Activated CD8-positive, alpha-beta T cell treated with anti-CD3 and anti-CD28 coated beads, Interleukin-2, amount 10 ng/mL, durations not matched to agents 7 days and 5 days (primary cell): ENCODE measurements at places on chromosomes 16 and 17.

DNA sequence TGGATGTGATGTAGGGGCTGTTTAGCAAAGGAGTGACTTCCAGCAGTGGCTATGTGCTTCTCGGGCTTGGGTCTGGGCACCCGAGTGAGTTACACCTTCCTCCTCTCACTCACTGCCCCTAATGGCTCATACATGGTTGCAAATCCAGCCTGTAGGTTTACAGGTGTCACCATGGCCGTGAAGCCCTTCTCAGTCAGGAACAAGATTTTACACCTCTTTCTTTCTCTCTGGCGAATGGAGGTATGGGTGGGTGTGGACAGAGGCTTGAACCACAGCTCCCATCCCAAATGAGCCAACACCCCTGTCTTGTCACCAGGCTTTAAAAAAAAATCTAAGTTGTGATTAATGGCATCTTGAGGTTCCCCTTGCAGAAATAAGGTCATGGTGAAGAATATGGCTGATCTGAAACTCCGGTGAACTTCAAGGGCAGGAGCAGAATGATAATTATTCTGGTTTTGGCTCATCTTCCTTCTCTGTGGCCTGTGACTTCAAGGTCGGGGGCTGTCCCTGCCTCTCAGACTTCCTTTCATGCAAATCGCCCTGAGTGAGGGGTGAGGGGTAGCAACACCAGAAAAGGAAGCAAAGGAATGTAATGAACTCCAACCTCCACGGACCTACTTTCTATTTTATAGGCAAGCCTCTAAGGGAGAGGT lies 331.2 kb downstream of the MAF start:
- peaks cover 27% of the 10 kb centered on the region for H3K27me3 ChIP-seq
- H3K27ac ChIP-seq: peak overlapping the region; percentile 93
- peaks cover 76% of the 10 kb centered on the region for H3K4me1 ChIP-seq

DNA sequence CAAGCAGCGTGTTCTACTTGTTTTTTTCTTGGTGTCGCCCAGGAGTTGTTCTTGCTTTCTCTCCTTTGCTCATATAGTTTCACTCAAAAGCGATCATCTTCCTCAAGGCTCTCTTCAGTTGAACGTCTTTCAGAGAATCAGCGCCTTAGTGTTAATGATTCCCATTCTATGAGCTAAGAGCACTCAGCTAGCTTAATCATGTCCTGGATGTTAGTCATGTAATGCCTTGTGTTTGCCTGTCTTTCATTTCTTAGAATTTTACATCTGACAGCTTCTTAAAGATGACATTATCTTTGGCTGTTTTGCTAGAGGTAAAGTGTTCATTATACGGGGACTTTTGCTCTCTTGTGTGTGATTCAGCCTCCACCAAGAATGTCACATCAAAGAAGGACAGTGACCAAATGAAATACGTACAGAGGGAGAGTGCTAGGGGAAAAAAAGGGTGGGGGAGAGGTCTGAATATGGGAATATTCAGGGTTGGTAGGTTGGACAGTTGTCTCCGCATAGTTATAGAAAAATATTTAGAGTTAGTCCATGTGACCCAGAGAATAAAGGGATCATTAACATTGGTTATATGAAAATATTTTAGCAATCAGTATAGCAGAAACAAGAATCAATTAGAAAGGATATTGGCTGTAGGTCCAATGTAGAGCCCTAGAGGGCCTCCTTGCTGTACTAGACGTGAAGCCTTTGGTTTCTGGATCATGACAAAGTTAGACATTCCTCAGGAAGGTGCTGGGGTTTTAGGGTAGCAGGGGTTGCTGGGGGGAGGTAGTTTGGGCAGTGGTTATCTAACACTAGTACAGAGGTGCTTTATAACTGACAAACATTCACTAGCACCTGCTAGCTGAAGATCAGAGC lies 31.9 kb upstream of the ANKFN1 start:
- no peaks in the 10 kb centered on the region for H3K36me3 ChIP-seq
- peaks cover 2% of the 10 kb centered on the region for H3K27me3 ChIP-seq
- H3K4me3 ChIP-seq: no peak overlapping the region
- no peaks in the 10 kb centered on the region for H3K4me1 ChIP-seq

GRCh38 chr17:14859542-14859941 lies 405.6 kb downstream of the PMP22 start:
- no peaks in the 10 kb centered on the region for H3K27me3 ChIP-seq
- H3K27ac ChIP-seq: no peak overlapping the region
- no peaks in the 10 kb centered on the region for H3K4me1 ChIP-seq
- no peak overlapping the region for H3K4me3 ChIP-seq

DNA sequence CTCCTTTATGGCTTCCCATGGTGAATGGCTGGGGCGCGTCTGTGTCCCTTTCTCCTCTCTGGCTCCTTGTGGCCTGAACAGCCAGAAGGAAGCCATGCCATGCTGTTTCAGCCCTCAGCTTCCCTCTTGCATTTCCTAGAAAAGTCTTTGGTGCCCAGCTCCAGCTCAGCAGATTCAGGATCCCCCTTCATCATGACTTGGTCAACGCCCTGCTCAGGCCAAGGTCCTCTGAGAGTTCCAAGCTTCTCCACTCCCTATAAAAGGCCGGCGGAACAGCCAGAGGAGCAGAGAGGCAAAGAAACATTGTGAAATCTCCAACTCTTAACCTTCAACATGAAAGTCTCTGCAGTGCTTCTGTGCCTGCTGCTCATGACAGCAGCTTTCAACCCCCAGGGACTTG lies at the start of gene CCL13:
Gene CCL13, plus strand, starts transcription at position 287 of the 400 bp plus-strand sequence. Its CDS starts 47 bp downstream, at position 334.
- DNase-seq: no peak
- H3K36me3 ChIP-seq: no peaks in the 10 kb centered on the region
- peaks cover 10% of the 10 kb centered on the region for H3K4me1 ChIP-seq
- peaks cover 32% of the 10 kb centered on the region for H3K27me3 ChIP-seq
- no peak within 1 kb of the TSS for H3K27ac ChIP-seq

DNA sequence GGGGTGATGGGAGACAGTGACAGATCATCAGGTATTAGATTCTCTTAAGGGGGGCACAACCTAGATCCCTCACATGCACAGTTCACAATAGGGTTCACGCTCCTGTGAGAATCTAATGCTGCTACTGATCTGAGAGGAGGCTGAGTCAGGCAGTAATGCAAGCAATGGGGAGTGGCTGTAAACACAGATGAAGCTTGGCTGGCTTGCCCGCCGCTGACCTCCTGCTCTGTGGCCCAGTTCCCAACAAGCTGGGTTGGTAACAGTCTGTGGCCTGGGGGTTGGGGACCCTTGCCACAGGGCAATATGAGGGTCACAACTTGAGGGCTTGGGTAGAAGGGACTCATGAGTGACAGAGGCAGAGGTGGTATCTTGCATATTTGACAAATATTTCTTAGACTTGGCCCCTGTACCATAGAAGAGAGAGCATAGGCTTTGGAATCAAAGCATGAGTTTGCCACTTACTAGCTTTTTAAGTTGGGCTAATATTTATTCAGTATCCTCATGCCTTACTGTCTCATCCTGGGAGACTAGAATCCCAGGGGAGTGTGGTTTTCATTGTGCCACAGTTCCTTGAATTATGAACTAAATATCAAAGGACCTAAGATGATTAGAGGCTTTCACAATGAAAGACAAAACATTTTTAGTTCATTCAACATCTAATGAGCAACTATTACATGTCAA lies 133.4 kb downstream of the SPACA3 start:
- no peak overlapping the region for H3K27ac ChIP-seq
- peaks cover 11% of the 10 kb centered on the region for H3K27me3 ChIP-seq
- no peaks in the 10 kb centered on the region for H3K4me1 ChIP-seq
- DNase-seq: no peak
- no peaks in the 10 kb centered on the region for H3K36me3 ChIP-seq

GRCh38 chr16:81624760-81625543 lies 154.1 kb upstream of the PLCG2 start:
- H3K36me3 ChIP-seq: peaks cover 8% of the 10 kb centered on the region
- no peaks in the 10 kb centered on the region for H3K27me3 ChIP-seq
- H3K27ac ChIP-seq: peak overlapping the region; percentile 41
- H3K4me3 ChIP-seq: no peak overlapping the region

GRCh38 chr16:7270823-7271222 lies 61.8 kb upstream of the RBFOX1 start:
- no peak for DNase-seq
- no peaks in the 10 kb centered on the region for H3K27me3 ChIP-seq
- H3K4me3 ChIP-seq: no peak overlapping the region
- no peak overlapping the region for H3K27ac ChIP-seq

- peak; percentile 79 for DNase-seq
- peaks cover 18% of the 10 kb centered on the region for H3K27me3 ChIP-seq
- H3K4me1 ChIP-seq: peaks cover 23% of the 10 kb centered on the region
- peaks cover 10% of the 10 kb centered on the region for H3K36me3 ChIP-seq
- H3K27ac ChIP-seq: no peak overlapping the region
Observed at GRCh38 chr17:21551081-21551881, 141.0 kb upstream of the KCNJ18 start.

GRCh38 chr17:31371511-31372097 lies 19.9 kb upstream of the RAB11FIP4 start:
- DNase-seq: no peak
- no peaks in the 10 kb centered on the region for H3K36me3 ChIP-seq
- peaks cover 16% of the 10 kb centered on the region for H3K4me1 ChIP-seq
- no peak overlapping the region for H3K4me3 ChIP-seq

DNA sequence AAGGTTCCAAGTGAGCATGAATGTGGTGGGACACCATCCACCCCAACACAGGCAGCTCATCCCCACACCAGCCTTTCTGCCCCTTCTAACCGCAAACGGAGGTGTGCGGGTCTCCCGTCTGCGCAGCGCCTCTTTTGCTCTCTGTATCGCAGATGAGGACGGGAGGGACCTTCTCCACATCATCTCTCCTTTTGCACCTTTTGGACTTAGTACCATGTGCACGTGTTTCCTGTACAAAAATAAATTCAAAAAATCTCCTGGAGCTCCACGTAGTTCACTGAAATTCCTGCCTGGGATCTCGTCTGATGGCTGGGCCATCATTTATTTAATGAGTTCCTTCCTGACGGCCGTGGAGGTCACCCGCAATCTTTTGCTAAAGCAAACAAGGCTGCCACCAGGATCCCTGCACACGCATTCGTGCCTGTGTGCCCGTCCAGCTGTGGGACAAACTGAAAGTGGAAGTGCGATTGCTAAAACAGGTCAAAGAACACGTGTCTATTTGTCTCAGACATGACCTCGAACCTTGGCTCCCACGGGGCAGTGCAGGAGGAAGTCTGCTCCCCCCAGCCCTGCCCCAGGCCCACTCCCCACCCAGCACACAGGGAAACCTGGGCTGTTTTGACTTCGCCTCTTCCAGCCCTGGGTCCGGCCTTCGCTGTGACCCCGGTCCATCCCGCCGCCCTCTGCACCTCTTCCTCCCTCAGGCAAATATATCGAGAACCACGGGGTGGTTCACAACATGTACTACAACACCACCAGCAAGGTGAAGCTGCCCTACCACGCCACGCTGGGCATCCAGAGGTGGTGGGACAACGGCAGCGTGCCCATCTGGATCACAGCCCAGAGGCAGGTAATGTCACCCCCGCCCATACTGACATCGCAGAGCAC lies 2.3 kb downstream of the ENPP7 start:
- no peaks in the 10 kb centered on the region for H3K27me3 ChIP-seq
- H3K36me3 ChIP-seq: no peaks in the 10 kb centered on the region
- peak overlapping the region; percentile 75 for H3K27ac ChIP-seq
- peak overlapping the region; percentile 64 for H3K4me3 ChIP-seq
- peaks cover 25% of the 10 kb centered on the region for H3K4me1 ChIP-seq

GRCh38 chr17:5424909-5425308 lies 4.9 kb downstream of the RPAIN start:
- H3K4me1 ChIP-seq: peaks cover 25% of the 10 kb centered on the region
- no peaks in the 10 kb centered on the region for H3K27me3 ChIP-seq
- H3K4me3 ChIP-seq: no peak overlapping the region
- DNase-seq: no peak

- no peaks in the 10 kb centered on the region for H3K27me3 ChIP-seq
- peaks cover 3% of the 10 kb centered on the region for H3K36me3 ChIP-seq
- no peak overlapping the region for H3K4me3 ChIP-seq
- H3K27ac ChIP-seq: no peak overlapping the region
Observed at GRCh38 chr16:48526058-48526957, 83.7 kb downstream of the N4BP1 start.

DNA sequence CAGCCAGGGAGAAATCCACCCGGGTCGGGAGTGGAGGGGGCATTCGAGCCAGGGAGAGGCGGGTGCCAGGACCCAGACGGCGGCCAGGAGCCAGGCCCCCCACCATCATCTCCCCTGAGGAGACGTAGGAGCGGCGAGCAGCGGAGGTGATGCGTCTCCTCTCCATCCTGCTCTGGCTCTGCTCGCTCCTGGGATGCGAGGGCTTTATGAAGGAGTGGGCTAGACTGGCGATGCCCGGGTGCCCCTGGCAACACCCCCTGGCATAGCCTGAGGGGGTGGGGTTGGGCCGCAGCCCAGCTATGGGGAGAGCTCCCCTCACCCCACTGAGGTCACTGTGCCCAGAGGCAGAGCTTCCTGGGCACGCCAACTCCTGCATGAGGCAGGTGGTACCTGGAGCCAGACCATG lies at the start of gene GFAP:
Gene GFAP, minus strand, starts transcription at position 180 of the 406 bp plus-strand sequence. Its CDS starts 14 bp downstream, at position 166.
- no peak for DNase-seq
- H3K36me3 ChIP-seq: no peaks in the 10 kb centered on the region
- peaks cover 22% of the 10 kb centered on the region for H3K4me1 ChIP-seq

DNA sequence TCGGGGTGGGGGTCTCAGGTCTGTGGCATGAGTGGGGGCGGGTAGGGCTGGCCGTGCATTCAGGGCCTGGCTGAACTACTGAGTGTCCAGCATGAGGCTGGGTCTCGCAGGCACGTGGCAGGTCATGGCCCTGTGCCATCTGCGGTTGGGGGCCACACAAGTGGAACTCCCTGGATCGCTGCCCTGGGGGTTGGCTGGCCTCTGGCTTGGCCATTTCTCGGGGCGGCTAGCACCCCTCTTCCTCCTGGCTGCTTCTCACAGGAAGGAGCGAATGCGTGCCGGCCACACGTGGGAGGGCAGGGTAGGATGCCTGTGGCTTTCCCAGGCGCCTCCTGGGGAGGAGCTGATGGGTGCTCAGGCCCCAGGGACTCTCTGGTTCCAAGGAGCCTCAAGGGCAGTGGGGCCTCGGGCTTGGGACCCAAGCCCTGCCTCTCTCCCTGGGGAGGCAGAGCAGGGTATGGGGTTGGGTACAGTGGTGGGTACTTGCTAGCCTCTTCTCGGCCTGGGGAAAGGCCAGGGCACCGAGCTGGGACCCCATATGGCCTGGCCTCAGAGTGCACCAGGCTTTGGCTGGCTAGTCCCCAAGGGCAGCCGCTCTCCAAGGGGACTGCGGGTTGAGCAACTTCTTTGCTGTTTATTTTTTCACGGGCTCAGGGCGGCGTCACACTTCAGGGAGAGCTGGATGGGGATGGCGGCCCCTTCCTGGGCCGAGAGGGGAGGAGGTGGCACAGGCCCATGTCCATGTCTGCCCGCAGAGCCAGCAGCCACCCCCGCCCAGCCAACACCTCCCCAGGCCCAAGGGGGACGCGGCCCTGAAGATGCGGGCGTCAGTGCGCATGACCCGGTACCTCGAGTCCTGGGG lies 37.5 kb downstream of the ADCY7 start:
- peaks cover 43% of the 10 kb centered on the region for H3K36me3 ChIP-seq
- no peak overlapping the region for H3K4me3 ChIP-seq
- H3K4me1 ChIP-seq: peaks cover 4% of the 10 kb centered on the region
- H3K27ac ChIP-seq: no peak overlapping the region
- no peak for DNase-seq

DNA sequence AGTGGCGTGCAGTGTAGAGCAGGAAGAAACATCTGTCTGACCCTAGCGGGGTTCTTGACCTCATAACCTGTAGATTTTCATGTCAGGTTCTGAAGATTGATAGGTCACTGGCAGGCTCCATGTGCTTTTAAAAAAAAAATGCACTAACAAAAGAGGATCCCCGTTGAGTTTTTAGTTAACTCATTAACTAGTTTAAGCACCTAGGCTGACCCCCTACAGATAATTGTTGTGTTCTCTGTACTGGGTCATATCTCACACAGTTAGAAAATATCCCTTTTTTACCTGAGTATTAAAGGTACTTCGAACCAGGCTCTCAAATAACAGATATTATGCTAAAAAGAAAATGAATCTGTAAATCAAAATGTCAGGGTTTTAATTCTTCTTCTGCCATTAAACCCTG lies 676.6 kb downstream of the CDH11 start:
- H3K27me3 ChIP-seq: no peaks in the 10 kb centered on the region
- no peak overlapping the region for H3K27ac ChIP-seq
- no peaks in the 10 kb centered on the region for H3K4me1 ChIP-seq
- no peaks in the 10 kb centered on the region for H3K36me3 ChIP-seq
